ENCODE measurements at places on chromosomes 12 and 14.

GRCh38 chr14:75563931-75564330, 14.5 kb upstream of the FLVCR2 start:
- no peak for DNase-seq

DNA sequence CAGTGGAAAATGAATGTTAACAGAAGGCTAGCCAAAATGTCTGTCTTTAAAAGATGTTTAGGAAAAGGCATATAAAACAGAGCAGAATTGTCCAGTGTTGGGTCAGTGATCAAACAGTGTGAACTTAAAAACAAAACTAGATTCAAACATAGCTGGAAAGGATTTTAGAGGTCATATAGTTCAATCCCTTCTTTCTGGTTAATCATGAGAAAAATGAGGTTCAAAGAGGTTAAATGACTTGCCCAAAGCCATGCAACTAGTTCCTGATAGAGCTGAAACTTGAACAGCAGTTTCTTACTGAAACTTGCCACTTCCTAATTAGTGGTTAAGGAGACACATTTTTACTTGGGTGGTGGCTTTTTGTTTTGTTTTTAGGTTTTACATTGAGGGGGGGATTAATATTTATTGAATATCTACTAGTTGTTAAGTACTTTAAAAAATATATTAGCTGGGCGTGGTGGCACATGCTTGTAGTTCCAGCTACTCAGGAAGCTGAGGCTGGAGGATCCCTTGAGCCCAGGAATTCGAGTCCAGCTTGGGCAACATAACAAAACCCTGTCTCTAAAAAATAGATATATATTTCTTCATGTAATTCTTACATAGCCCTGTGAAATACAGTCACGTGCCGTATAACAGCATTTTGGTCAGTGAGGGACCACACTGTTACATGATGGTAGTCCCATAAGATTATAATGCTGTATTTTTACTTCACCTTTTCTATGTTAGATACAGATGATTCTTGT, 20.4 kb downstream of the ACVR1B start:
- no peak for DNase-seq

DNA sequence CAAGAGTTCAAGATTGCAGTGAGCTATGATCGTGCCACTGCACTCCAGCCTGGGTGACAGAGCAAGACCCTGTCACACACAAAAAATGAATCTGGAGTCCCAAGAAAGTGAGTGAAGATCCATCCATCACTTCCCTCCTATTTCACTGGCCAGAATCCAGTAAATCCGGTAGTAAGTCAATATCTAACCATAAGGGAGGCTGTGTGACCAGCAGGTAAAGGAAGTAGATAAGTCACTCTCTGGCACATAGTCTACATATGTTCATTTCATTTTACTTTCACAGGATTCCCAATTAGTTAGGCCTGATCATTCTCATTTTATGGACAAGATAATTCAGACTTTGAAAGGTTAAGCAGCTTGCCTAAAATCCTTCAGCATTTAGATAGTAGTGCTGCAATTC, 11.9 kb upstream of the TCP11L2 start:
- DNase-seq = no peak

GRCh38 chr12:124750149-124750656, 113.5 kb downstream of the SCARB1 start:
- no peak for DNase-seq

DNA sequence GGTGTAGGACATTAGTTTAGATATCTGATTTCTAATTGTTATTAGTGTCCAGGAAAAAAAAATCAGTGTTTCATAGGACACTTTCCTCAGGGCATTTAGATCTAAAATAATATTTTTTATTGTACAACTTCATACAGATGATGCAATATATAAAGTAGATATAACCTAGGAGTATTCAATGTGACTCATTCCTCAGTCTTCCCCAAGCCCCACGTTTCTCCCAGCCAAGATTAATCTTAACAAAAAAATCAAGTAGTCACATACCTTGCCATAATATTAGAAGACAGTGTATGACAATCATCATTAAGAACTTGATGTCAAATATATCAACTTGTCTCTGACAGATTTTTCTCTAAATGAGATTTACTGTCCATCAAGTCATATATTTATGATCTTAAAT, 37.1 kb downstream of the PPFIA2 start:
- no peak for DNase-seq

DNA sequence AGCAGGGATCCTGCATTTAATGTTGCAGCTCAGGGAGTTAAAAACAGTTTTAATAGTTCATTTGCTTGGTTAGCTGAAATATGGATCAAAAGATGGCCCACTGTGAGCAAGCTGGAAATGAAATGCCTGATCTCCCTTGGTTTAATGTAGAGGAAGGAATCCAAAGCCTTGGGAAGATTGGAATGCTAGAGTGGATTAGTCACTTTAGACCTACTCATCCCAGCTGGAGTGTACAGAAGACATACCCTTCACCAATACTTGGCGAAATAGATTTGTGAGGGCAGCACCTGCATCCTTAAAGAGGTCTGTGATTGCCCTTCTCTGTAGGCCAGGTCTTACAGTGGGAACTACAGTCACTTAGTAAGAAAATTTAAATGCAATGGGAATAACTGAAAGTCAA, 58.0 kb upstream of the KRAS start:
- no peak for DNase-seq

DNA sequence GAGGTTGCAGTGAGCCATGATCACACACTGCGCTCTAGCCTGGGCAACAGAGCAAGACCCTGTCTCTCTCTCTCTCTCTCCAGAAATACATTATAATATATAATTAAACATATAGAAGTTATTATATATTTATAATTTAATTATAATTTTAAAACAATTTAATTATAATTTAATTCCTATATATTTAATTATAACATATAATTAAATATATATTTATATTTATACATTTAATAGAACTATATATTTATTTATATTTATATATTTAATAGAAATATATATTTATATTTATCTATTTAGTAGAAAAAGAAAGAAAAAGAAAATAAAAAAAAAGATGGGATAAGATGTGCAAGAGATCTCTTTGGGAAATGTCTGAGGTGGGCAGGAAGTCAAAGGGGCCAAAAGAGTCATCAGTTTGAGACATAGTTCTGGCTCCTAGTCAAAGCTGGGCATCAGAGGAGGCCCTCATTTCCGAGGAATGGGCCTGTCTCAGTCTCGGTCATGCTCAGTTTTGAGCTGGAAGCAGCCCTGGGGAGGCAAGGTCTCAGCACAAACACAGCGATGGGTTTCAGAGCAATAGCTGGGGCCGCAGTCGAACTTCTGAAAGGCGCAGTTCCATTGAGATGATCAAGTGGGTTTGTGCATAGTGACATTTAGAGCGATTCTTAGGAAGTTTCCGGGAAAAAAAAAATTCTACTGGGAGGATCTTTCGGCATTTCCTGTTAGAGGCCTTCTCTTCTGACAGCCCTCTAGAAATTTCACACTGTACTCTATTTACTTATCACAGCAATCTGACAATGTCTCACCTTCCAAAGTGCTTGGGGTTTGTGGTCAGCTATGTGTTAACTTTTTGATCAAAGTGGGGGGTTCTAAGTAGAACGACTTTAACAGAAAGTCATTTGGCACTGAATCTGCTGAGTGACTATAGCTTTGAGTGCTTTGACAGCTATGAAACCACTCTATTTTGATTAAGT, 58.7 kb upstream of the GZMB start:
- peak; percentile 43 for DNase-seq

DNA sequence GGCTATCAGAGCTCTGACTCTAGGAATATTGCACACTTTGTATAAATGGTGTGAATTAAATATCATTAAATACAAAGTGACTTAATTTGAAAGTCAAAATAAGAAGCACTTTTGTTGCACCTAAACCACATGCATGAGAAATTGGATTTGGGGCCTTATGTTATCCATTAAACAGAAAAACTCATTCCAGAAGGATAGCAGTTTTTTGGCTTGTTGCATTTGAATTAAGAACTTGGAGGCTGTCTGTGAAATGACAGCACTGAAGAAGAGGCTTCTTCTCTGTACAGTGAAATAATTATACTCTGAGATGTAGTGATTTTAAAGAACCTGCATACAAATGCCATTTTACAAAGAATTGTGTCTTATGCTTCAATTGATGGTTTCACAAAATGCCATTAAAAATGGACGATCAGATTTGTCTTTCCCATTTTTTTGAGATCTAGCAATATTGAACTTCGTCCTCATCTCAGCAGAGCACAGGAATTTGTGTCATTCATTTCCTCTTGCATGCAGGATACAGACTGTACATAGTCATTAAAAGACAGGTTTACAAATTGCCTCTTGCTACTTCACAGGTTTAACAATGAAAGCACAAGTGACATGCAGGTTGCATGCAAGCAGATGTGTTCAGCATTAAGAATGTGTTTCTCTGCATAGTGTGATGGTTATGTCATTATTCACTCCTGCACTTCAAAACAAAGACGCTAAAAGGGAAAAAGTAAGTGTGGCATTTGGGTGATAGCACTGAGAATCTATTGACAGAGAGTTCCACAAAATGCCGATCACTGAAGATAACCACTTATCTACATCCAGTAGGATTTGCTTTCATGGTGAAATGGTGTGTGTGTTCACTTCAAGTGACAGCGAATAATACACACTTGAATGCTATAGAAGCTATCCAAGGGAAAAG, 35.9 kb upstream of the PYGL start:
- no peak for DNase-seq

DNA sequence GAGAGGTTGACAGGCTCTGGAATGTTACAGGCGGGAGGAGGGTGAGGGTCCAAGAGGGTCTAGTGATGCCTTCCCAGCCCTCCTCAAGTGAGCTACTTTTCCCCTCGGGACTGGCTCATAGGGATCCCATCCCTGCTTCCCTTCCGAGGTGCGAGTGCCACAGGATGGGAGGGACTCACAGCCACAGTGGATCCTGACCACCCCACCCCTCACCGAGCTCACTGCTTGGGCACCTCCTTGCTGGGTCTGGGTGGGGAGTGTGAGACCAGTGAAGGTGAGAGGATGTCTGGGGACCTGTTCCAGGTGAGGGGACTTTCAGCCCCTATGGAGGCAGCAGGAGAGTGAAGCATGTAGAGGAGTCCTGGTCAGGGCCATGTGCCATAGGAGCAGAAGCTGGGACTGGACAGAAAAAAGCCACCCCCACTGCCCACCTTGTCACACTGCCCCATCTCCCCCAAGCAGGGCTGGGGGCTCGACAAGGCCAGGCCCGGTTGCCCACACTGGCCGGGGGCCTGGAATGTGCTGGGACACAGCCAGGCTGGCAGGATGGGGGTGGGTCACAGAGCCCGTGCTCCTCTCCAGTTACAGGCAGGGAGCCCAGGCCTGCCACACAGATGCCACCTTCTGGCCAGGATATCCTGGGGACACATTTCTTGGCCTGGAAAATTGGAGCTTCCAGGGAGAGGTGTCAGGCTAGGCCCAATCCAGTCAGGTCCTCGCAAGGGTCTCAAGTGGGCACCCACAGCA, 1.7 kb upstream of the TNS2 start:
- DNase-seq = no peak

Measured in activated gamma-delta T cell treated with anti-CD3 and anti-CD28 coated beads, Interleukin-2, amount 50 U/mL, for 16 hours (primary cell).